GF-D8 (cell line): ENCODE measurements at places on chromosomes 1 and 21.

- DNase-seq, result no peak
Observed at GRCh38 chr1:12015001-12015491, 4.3 kb upstream of the MIIP start.

GRCh38 chr1:51044834-51045233 is 57.2 kb upstream of the C1orf185 start:
- no peak for DNase-seq

- no peak for DNase-seq
Observed at GRCh38 chr1:41368366-41368765, 7.1 kb downstream of the FOXO6 start.

GRCh38 chr1:51973587-51974474 is 16.7 kb downstream of the RAB3B start:
- DNase-seq, result no peak

GRCh38 chr21:21968810-21969209 is 970.6 kb downstream of the NCAM2 start:
- no peak for DNase-seq

DNA sequence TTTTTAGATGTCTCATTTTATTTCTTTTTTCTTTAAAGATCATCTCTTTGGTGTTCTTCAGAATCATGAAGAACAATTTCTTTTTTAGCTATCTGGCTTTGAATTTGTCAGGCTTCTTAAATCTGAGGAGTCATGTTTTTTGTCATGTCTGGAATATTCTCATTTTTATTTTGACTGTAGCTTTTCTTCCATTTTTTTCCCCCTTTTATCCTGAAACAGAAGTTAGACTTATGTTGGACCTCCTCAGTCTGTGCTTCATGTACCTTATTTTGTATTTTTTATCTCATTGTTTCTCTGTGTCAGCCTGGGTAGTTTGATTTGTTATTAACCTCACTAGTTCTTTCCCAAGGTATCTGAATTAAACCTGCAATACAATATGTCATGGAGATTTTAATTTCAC is 319.2 kb upstream of the ADGRL4 start:
- no peak for DNase-seq

GRCh38 chr1:67169496-67169895 is 3.2 kb downstream of the IL23R start:
- no peak for DNase-seq

DNA sequence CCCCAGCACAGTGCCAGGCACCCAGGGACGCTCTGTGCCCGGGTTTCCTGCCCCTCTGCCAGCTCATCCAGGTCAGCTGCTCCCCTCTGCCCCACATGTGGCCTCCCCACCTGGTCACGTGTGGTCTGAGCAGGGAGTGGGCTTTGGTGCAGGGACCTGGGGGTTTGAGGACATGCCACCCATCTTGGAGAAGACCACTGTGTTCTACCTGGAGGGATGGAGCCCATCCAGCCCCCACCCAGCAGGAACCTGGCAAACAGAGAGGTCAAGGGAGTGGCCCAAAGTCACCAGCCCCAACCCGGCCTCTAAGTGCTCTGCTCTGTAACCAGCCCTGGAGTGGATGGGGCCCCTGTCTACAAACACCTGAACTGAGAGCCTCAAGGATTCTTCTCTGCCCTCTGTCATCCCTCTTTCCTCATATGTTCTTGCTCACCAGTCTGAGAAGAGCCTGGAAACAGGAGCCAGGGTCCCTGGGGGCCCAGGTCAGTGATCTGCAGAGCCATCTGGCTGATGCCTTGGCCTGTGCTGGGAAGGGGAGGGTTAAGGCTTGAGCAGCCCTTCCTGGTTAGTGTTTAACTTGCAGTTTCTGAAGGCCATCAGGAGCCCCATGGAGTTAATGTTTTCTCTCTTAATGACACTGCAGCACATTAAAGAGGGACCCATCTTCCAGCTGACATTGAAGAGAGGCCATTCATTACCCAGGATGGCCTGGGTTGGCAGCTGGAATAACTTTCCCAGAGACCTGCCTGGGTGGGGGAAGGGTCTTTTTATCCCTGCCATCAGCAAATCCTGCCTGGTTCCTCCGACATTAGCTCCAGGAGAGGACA is 235.4 kb downstream of the PTPRU start:
- no peak for DNase-seq

DNA sequence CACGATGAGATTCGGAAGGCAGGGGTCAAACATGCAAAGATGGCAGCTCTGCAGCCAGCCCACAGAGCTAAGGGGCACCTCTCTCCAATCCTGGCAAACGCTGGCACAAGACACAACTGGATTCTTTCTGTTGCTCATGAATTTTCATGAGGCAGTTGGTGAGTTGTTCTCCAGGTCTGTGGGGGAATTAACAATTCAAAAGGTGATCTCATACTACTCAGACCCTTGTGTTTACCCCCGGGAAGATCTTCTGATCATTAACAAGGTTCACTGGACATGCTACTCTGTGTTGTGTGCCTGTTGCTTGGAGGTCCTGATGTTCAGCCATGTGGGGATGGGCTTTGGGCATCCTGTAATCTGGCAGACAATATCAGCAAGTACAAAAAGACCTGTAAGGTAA is 128.9 kb downstream of the HHAT start:
- no peak for DNase-seq

GRCh38 chr1:110734133-110734680 is 59.5 kb upstream of the KCNA3 start:
- DNase-seq, result no peak

DNA sequence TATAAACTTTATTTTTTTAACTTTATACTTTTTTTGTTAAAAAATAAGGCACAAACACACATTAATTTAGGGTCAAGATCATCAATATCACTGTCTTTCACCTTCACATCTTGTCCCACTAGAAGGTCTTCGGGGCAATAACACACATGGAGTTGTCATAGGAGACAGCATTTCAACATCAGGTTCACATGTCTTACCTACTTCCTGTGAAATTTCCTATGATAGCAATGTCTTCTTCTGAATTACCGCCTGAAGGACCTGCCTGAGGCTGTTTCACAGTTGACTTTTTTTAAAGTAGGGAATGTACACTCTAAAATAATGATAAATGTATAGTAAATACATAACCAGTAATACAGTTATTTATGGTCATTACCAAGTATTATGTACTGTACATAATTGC is 559.4 kb downstream of the PLPP3 start:
- DNase-seq, result no peak

- no peak for DNase-seq
Observed at GRCh38 chr1:1051127-1051810, 22.8 kb downstream of the RNF223 start.
